ENCODE measurements at places on chromosomes 3 and 15. TPM values are rescaled to one million over a fixed set of nuclear protein-coding genes. Genes with fewer than 3 reads are reported as not detected.

Gene NAALADL2
- total RNA-seq: 5.2 TPM

Gene A4GNT
- total RNA-seq: not detected

Gene ONECUT1
- total RNA-seq: not detected

Gene CTXN2
- total RNA-seq: not detected

Gene TTLL13
- total RNA-seq: not detected

Gene ROPN1
- total RNA-seq: not detected

Gene GRAMD2A
- not detected for total RNA-seq

Gene ARPP21
- total RNA-seq: not detected

Gene GALNT15
- 5.8 TPM for total RNA-seq

Gene SCN5A
- total RNA-seq: 163 TPM

Gene ARHGAP11A
- 1.7 TPM for total RNA-seq

Gene CGNL1
- 10.0 TPM for total RNA-seq

Gene NEK11
- total RNA-seq: 1.3 TPM

Gene CYP1A1
- 0.32 TPM for total RNA-seq

Gene ECE2
- not detected for total RNA-seq

Gene VWA5B2
- not detected for total RNA-seq
